Common myeloid progenitor, CD34-positive (primary cell): ENCODE measurements at places on chromosomes 12 and 14.

GRCh38 chr12:70664465-70664881, 27.2 kb upstream of the PTPRB start:
- H3K4me3 ChIP-seq, result no peak overlapping the region
- no peak overlapping the region for H3K27ac ChIP-seq
- no peaks in the 10 kb centered on the region for H3K27me3 ChIP-seq
- no peak for DNase-seq
- no peaks in the 10 kb centered on the region for H3K4me1 ChIP-seq
- no peaks in the 10 kb centered on the region for H3K36me3 ChIP-seq

DNA sequence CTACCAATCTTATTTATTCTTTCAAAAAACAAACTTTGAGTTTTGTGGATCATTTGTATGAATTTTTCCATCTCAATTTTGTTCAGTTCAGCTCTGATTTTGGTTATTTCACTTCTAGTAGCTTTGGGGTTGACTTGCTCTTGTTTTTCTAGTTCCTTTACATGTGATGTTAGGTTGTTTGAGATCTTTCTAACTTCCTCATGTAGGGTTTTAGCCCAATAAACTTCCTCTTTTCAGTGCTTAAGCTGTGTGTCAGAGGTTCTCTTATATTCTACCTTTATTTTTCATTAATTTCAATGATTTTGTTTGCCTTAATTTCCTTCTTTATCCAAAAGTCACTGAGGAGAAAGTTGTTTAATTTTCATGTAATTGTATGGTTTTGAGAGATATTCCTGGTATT, 860.4 kb upstream of the FBXO33 start:
- no peak for DNase-seq
- no peak overlapping the region for H3K4me3 ChIP-seq
- H3K27ac ChIP-seq, result no peak overlapping the region
- H3K4me1 ChIP-seq, result no peaks in the 10 kb centered on the region

GRCh38 chr14:38044710-38045109, 163.0 kb upstream of the SSTR1 start:
- DNase-seq, result no peak
- no peaks in the 10 kb centered on the region for H3K36me3 ChIP-seq
- no peaks in the 10 kb centered on the region for H3K27me3 ChIP-seq
- H3K27ac ChIP-seq, result no peak overlapping the region

GRCh38 chr12:6697584-6698351, 2.8 kb downstream of the PIANP start:
- no peak overlapping the region for H3K4me3 ChIP-seq
- no peaks in the 10 kb centered on the region for H3K36me3 ChIP-seq
- DNase-seq, result no peak

DNA sequence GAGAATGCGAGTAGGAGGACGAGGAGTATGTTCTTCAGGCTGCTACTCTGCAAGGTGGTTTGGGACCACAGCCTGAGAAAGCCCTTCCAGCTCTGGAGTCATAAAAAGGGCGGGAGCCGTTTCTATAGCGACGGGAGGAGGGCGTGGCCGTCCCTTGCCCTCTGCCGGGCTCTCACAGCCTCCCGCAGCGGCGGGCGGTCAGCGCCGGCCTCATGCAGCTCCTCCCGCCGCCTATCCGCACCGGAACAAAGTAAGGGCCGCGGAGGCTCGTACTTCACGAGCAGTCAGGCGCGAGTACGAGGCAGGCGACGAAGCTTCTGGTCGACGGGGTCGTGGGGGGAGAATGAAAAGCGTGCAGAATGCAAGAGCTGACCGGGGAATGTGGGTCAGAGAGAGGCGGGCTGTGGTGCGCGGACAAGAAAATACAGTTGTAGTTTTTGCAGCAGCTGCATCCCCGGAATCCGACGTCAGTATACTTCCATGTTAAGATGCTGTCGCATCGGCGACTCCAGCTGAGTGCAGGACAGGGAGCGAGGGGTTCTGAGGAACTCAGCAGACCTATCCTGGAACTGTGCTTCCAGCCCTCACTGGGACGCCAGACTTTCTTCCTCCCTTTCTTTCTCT, at the start of gene DYRK4:
Gene DYRK4 (plus strand): TSS at position 175 of the 624 bp plus-strand sequence. CDS start 38 bp downstream, at position 213.
- peaks cover 38% of the 10 kb centered on the region for H3K4me1 ChIP-seq
- no peak within 1 kb of the TSS for H3K27ac ChIP-seq
- no peaks in the 10 kb centered on the region for H3K36me3 ChIP-seq

GRCh38 chr12:54374562-54375258, 9.8 kb downstream of the ZNF385A start:
- no peaks in the 10 kb centered on the region for H3K27me3 ChIP-seq
- H3K36me3 ChIP-seq, result peaks cover 72% of the 10 kb centered on the region
- no peak for DNase-seq
- H3K4me3 ChIP-seq, result no peak overlapping the region

DNA sequence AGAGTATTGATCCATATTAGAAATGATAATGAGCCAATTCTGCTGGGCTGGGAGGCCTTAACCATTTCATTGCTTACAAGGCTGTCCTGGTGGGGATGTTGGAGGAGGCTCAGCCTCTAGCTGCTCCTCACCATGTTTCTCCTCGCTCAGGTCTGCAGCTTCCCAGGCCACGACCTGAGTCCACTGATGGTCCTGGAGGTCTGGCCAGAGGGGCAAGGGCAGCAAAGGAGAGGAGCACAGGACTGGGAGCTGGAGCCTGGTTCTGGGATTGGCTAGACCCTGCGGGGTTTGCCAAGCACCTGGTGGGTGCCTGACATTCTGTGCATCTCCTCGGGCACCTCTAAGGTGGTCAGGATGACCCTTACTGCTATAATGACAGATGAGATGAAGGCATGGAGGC, 92.6 kb downstream of the KIF26A start:
- H3K27ac ChIP-seq, result no peak overlapping the region
- no peaks in the 10 kb centered on the region for H3K36me3 ChIP-seq
- H3K4me3 ChIP-seq, result no peak overlapping the region
- no peaks in the 10 kb centered on the region for H3K27me3 ChIP-seq

DNA sequence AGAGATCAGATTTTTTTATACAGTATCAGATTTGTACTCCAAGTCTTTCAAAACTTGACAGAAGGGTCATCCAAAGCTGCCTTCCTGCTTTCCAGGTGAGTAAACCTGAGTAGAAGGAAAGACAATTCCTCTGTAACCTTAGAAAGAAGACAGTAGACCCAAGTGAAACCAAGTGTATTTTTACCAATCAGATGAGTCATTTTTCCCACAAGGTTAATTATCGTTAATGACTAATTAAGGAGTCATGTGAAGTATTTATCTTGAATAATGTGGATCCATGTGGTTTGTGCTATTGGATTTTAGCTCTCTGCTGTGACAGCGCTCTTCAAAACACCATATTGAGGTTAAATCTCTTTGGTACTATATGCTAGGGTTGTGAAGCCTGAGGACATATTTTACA, 74.0 kb upstream of the PELI2 start:
- no peak overlapping the region for H3K27ac ChIP-seq
- no peaks in the 10 kb centered on the region for H3K4me1 ChIP-seq
- H3K27me3 ChIP-seq, result no peaks in the 10 kb centered on the region
- no peaks in the 10 kb centered on the region for H3K36me3 ChIP-seq
- no peak for DNase-seq

- no peak for DNase-seq
- H3K4me1 ChIP-seq, result no peaks in the 10 kb centered on the region
- H3K4me3 ChIP-seq, result no peak overlapping the region
- H3K27me3 ChIP-seq, result no peaks in the 10 kb centered on the region
- no peak overlapping the region for H3K27ac ChIP-seq
Observed at GRCh38 chr12:19652386-19652785, 213.1 kb downstream of the AEBP2 start.

GRCh38 chr12:103844305-103844704, 3.3 kb upstream of the NT5DC3 start:
- H3K4me3 ChIP-seq, result no peak overlapping the region
- peaks cover 12% of the 10 kb centered on the region for H3K27me3 ChIP-seq
- no peak overlapping the region for H3K27ac ChIP-seq
- peaks cover 26% of the 10 kb centered on the region for H3K4me1 ChIP-seq
- no peak for DNase-seq

DNA sequence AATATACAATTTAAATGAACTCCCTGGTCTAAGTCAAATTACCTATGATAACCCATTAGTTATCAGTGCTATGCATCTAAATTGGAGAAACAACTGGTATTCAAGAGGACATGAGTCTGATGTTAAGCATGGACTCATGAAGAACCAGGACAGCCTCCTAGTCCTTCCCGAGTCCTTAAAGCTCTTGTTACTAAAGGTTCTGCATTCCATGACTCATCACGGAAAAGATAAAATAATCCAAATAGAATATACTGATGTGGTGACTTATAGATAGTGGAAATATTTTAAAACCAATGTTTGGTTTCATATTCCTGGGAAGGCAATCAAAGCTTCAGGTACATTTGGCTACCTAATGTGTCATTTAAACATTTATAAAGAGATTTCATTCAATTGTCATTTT, 117.2 kb upstream of the PMCH start:
- no peaks in the 10 kb centered on the region for H3K4me1 ChIP-seq
- DNase-seq, result no peak
- H3K4me3 ChIP-seq, result no peak overlapping the region

DNA sequence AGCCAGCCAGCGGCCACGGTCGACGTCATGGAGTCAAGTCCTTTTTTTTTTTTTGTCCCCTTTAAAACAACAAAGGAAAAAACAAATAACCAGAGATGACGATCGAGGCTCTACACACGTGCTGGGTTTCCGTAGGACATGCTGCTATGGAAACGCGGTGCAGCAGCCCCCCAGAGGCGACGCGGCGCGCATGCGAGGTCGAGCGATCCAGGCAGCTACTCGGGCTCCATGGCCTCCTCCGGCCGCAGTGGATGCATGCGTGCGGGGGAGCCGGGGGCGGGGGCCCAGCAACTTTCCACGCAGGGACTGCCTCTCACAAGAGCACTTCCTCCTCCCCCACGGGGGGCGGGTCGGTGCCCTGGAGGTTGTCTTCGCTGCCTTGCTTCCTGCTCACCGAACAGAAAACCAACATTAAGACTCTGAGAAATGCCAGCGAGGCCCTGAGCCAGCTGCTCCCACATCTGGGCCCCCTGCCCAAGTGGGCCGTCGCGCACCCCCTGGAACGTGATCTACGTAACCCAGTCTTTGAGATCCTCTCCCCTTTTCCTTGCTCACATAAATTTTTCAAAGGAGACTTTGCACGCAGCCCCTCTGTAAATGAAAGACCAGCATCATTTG, 30.7 kb downstream of the P2RX4 start:
- H3K36me3 ChIP-seq, result peaks cover 23% of the 10 kb centered on the region
- peak; percentile 92 for DNase-seq
- no peaks in the 10 kb centered on the region for H3K27me3 ChIP-seq

- no peaks in the 10 kb centered on the region for H3K36me3 ChIP-seq
- H3K27ac ChIP-seq, result no peak overlapping the region
- peaks cover 62% of the 10 kb centered on the region for H3K4me1 ChIP-seq
Observed at GRCh38 chr12:68455691-68456345, 123.7 kb upstream of the MDM1 start.

DNA sequence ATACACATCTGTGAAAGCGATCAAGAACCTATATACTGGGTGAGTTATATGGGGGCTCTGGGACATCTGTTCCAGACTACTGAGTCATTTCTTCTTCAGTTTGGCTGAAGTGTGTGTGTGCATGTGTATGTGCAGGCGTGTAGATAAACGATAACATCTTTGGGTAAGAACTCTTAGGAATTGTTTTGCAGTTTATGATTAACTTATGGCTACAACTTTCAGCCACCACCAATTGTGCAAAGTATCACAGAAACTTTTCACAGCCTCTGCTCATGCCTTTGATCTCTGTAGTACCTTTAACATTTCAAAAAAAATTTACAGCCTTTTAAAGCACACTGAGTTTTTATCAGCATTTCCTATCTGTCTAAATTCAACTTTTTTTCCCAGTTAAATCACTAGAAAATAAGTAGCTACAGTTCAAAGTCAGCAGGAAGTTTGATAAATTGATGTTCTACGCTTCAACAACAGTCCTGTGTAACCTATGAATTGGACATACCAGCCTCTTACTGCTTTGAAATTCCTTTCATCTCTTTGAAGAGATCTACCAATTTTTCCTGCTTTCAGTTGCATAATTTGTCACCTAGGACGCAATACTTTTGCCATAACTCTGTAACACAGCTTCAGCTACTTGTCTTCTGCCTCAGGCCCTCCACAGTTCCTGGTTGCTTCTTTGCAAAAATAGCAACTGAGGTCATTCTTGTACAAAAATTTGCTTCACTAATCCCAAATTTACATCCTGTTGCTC, 43.0 kb downstream of the PPM1H start:
- H3K4me1 ChIP-seq, result peaks cover 4% of the 10 kb centered on the region
- no peaks in the 10 kb centered on the region for H3K36me3 ChIP-seq
- peak; percentile 55 for DNase-seq
- no peak overlapping the region for H3K27ac ChIP-seq

DNA sequence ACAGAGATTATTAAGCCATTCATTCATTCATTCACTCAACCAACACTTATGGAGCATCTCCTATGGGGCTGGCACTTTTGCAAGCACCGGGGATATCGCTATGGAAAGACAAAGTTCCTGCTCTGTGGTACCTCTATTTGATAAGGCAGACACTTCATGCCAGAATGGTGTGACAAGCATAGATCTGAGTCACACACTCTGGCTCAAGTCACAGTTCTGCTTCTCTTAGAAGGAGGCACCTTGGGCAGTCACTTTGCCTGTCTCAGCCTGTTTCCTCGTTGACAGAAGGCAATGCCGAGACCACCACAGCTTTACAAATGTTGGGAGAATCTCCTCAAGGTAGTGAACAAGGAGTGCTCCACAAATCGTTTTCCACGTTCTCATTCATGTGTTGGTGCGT, 205.2 kb downstream of the SLC41A2 start:
- H3K36me3 ChIP-seq, result peaks cover 16% of the 10 kb centered on the region
- H3K27me3 ChIP-seq, result no peaks in the 10 kb centered on the region
- peak; percentile 41 for DNase-seq

DNA sequence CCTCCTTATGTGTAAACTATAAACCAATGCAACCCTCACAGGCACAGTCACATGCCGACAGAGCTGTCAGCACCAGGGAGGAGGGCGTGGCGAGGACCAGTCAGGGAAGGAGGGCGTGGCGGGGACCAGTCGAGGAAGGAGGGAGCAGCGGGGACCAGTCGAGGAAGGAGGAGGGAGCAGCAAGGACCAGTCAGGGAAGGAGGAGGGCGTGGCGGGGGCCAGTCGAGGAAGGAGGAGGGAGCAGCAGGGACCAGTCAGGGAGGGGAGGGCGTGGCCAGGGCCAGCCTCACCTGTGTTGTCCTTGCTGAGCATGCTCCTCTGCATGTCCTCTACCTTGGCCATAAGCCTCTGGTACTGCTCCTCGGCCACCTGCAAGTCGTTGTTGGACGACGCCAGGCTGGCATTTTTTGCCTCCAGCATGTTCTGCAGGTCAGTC, 24.2 kb downstream of the GOLGA3 start:
- no peak for DNase-seq
- H3K27ac ChIP-seq, result no peak overlapping the region
- no peaks in the 10 kb centered on the region for H3K27me3 ChIP-seq
- peaks cover 42% of the 10 kb centered on the region for H3K36me3 ChIP-seq
- no peaks in the 10 kb centered on the region for H3K4me1 ChIP-seq
- no peak overlapping the region for H3K4me3 ChIP-seq

- H3K4me3 ChIP-seq, result no peak overlapping the region
- peaks cover 28% of the 10 kb centered on the region for H3K36me3 ChIP-seq
- DNase-seq, result no peak
- H3K4me1 ChIP-seq, result no peaks in the 10 kb centered on the region
Observed at GRCh38 chr14:74675219-74675618, 37.7 kb downstream of the AREL1 start.
